ENCODE measurements at places on chromosomes 11 and 22. TPM values are rescaled to one million over a fixed set of nuclear protein-coding genes. Genes with fewer than 3 reads are reported as not detected.
A peak's percentile ranks its signal among the peaks of the same experiment; 100 is the strongest.

DNA sequence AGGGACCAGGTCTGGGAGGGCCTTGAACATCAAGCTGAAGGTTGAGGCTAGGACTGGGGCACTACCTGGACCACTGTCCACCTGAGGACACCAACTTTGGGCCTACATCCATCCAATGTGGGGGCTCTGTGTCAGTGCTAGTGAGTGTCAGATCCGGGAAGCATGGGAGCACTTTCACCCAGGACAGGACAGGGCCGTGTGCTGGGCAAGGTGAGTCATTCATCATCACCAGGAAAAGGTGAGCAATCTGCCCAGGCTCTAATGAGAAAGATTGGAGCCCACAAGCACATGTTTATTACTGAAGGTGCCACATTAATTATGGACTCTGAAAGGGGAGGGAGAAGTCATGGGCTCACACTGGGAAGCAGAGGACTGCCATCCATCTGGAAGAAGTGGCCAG is 39.7 kb upstream of the DRD2 start:
- DNase-seq: peak; percentile 25

- no peak for DNase-seq
Measured at GRCh38 chr11:79506734-79507344, 66.0 kb upstream of the TENM4 start.

Gene INS
- not detected for total RNA-seq

Gene MMP8
- total RNA-seq: not detected

Gene CBLIF
- not detected for total RNA-seq

Gene MTMR3
- total RNA-seq: 66.8 TPM

- no peak for DNase-seq
Measured at GRCh38 chr11:57303990-57304579, 20.7 kb downstream of the TNKS1BP1 start.

DNA sequence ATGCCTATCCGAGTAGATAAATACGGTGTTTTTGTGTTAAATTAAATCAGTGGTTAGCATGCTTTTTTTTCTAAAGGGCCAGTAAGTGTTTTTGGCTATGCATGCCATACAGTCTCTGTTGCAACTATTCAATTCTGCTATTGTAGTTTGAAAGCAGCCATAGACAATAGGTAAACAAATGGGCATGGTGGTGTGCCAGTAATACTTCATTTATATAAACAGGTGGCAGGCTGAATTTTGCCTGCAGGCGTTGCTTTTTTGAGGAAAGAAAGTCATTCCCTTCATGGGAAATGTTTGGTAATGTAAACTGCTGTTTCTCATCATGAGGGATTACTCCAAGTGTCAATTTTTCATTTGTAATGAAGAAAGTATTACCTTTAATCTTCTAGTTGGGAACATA is 106.5 kb downstream of the TMEM135 start:
- no peak for DNase-seq

DNA sequence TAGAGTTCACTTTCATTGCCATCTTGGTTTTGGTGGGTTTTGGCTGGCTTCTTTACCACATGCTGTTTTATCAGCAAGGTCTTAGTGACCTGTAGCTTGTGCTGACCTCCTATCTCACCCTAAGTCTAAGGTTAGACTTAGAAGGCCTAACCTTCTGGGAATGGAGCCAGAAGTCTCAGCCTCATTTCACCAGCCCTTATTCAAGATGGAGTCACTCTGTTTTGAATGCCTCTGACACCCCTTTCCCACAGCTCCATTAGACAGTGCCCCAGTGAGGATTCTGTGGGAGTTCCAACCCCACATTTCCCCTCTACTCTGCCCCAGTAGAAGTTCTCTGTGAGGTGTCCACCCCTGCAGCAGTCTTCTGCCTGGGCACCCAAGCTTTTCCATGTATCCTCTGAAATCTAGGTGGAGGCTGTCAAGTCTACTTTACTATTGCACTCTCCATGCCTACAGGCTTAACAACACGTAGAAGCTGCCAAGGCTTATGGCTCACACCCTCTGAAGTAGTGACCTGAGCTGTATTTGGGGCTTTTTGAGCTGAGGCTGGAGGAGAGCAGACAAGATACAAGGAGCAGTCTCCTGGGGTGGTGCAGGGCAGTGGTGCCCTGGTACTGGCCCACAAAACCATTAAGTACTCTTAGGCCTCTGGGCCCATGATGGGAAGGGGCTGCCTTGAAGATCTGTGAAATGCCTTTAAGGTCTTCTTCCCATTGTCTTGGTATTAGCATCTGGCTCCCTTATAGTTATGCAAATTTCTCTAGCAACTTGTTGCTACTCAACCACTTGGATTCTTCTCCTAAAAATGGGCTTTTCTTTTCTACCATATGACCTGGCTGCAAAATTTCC is 65.9 kb upstream of the SC5D start:
- peak; percentile 47 for DNase-seq

GRCh38 chr11:65576867-65577755 is 1.3 kb downstream of the EHBP1L1 start:
- no peak for DNase-seq

DNA sequence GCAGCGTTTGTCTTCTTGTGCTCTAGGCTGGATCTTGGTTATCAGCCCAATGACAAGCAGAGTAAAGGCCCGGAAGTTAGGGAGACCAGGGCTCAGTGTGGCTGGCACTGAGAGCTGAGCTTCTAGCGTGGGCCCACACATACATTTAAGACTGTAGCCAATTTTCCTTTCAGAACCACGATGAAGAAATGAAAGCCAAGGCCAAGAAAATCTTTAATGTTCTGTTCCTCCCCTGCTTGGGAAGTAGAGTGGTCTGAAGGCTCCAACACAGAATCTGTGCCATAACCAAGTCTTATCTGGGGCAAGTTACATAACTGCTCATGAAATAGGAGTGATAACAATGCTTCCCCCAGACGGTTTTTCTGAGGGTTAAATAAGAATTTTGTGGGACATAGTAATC is 4.7 kb upstream of the ST3GAL4 start:
- no peak for DNase-seq

Gene MMP13
- 0.98 TPM for total RNA-seq

DNA sequence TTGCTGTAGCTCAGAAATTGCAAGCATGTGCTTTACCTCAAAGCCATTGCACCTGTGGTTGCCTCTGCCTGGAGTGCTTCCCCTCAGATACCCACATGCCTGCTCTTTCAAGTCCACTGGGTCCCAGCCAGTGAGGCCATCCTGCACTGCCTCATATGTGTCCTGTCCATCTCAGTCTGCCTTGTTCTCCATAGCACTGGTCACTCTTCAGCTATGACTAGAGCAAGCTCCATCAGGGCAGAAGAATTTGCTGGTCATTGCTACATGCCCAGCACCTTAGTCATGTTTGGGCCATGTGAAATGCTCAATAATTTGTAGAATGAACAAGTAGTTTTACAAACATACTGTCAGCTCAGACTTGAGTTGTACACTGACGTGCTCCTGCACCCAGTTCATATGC is 64.4 kb upstream of the HORMAD2 start:
- DNase-seq: no peak

Gene APOL3
- 48.9 TPM for total RNA-seq

DNA sequence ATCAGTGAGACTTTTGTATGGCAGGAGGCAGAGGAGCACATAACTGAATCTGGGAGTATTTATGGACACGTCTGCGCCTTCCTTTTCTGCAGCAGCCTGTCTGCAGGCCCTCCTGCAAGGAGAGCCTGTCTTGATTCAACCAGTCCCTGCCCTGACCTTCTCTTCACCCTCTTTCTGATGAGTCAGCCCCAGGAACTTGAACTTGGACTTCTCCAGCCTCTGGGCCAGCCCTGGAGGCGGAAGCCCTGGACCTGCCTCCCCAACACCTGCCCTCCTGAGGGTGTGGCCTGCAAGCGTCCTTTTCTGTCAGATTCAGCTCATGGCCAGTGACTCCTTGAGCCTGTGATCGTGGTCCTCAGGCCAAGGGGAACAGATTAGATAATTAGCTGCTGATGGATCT is 20.0 kb downstream of the DAGLA start:
- no peak for DNase-seq

All from vagina (tissue), 2 donors.